ENCODE measurements at places on chromosomes 5 and 9.

DNA sequence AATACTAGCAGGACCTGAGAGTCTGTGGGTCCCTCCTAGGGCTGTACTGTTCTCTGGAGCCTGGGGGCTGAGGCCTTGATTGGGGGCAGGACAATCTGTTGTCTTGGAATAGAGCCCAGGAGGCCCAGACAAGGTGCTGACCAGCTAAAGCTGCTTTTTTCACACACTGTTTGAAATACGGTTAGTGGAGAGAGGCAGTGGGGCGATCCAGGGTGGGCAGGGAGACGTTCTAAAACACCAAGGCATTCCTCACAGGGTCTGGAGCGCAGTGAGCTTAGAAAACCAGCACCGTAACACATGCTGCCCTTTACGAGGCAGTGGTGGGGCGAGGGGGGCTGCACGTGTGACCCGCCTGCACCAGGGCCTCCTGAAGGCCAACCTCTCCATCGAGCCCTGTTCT is 55.1 kb downstream of the EHMT1 start:
- no peak for DNase-seq

DNA sequence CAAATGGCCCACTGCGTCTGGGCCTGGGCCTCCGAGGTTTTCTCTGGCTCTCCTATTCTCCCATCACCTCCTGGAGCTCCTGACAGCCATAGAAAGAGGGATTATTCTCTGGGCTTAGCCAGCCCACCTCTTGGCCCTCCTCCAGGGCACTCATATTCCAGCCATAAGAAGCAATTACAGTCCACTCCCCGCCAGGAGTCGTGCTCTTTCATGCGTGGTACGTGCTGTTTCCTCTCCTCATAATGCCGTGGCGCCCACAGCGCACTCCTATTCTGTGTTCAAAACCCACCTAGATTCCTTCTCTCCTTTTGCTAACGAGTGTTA is 240.8 kb upstream of the ZNF462 start:
- DNase-seq = no peak

GRCh38 chr9:112487008-112487798 is 576 bp downstream of the KIAA1958 start:
- DNase-seq = peak; percentile 26

DNA sequence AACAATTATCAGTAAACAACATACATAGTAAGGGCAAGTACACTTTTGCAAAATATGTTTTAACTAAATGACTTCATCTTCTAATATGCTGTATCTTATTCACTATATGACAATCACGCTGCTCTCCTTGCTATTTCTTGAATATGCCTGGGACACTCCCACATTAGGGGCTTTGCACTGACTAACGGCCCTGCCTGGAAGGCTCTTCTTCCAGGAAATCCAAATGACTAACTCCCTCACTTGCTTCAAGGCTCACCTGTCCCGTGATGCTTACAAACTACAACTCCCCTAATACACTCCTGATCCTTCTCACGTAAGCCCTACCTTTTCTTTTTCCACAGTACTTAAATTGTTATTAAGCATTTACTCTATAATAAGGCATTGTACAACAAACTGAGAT is 10.6 kb downstream of the ERP44 start:
- DNase-seq = no peak

DNA sequence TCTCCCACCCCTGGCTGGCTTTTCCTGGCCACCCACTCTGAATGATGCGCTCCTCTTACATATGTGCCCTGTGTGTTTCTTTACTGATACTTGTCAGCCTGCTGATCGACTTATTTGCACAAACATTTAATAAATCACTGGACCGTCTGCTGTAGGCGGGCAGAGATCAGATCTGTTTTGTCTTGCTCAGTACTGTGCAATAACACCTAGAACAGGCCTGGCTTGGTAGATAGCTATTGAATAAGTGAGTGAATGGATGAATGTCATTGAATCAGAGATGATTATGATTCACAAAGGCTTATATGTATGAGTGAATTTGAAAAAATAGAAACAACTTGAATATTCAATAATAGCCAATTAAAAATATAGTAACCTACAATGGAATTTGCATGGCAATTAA is 165.1 kb downstream of the RGS3 start:
- no peak for DNase-seq

DNA sequence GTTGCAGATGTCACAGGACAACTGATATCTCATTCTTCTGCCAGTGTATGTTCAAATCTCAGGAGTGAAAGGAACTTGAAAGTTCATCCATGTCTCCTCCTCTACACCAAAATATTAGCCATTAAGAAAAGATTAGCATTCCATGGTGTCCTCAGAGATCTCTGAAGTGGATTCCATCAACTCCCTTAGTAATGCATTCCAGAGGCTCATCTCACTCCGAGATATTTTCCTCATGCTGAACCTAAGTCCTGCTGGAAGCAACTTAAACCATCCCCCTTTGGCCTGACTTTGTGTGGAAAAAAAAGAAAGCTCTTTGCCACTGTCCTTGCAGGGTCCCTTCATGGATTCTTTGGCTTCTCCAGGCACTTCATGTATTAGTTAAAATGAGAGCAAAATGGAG is 155.7 kb upstream of the ZNF462 start:
- DNase-seq = no peak

GRCh38 chr5:163260961-163261360 is 176.4 kb upstream of the CCNG1 start:
- DNase-seq = no peak

DNA sequence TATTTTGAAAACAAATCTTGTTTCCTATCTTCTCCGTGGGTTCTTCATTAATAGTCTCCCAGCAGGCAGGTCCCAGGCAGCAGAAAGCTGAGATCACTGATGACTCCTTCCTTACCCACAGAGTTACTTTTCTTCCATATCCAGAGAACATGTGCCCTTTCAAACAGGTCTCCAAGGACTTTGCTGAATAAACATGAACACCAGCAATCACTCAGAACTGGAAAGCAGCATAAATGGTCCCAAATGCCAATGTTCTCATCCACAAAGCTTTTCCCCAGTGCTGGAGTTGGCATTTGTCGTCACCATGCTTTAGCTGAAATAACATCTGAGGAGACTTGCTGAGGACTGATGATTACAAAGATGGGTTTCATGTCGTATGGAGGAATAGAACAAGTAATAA is 134.0 kb downstream of the YIPF5 start:
- DNase-seq = no peak

GRCh38 chr9:98391406-98391805 is 136.0 kb upstream of the TBC1D2 start:
- DNase-seq = no peak

DNA sequence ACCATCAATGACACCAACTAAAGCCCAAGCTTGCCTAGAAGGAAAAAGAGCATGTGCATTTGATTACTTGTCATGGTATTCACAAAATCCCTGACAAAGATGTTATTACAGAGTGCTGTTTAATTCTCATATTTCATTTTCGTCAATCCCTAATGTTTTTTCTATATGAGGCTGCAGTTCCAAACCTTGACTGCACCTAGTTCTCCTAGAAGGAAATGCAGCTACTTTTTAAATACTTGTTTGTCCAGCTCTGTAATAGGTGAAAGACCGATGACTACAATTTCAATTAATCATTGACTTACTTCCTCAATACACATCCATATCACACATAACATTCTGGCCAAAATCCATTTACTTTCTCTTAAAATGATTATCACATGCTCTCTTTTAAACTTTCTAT is 28.1 kb downstream of the CEMIP2 start:
- DNase-seq = no peak

- DNase-seq = no peak
These were observed 15.0 kb downstream of the CYFIP2 start for GRCh38 chr5:157280927-157281326.

DNA sequence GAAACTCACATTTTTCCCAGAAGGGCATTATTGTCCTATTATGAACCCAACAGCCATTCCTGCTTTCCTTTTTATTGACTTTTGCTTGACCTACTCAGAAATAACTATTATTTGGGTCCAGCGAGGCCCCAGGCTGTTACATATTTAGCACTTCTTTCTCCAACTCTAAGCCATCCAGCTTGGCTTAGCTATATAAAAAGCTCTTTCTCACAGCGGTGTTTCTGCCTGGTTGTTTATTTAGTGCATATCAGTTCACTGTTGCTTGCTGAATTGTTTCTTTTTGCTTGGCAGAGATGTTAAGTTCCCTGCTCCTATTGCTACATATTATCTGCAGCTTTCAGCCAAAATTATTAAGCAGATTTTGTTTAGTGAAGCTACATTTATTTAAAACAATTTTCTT is 1156.8 kb upstream of the SEMA6A start:
- DNase-seq = no peak

GRCh38 chr5:123456242-123456641 is 33.0 kb upstream of the CEP120 start:
- DNase-seq = no peak

- no peak for DNase-seq
These were observed at the start of gene CDHR2 for GRCh38 chr5:176548967-176549444. Gene CDHR2 (plus strand): TSS chr5:176549342. CDS start chr5:176565353, 16,011 bp downstream.

DNA sequence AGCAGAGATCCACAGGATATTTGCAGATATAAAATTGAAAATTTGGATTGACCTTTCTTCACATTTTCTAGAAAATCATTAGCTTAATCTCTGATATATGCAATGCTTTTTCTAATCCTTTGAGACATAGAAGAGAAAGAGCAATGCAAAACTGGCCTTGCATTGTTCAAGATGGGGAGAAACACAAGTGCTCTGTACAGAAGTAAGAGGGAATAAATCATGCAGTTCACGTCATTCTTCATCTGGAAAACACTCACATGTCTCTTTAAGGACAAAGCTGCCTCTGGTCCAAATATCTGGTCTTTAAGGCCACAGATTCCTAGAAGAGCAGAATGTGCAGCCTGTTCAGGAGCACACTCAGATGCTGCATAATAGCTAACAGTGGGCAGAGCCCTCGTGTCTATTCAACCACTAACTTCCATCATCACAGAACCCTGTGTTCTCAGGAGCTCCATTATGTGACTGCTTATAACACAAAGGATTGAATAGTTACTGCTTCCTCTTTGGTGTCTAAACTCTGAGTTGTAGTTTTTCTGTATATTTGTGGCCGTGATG is 277.5 kb downstream of the PLK2 start:
- DNase-seq = no peak

- no peak for DNase-seq
These were observed 89.1 kb downstream of the CRB2 start for GRCh38 chr9:123445116-123445515.

- no peak for DNase-seq
These were observed 10.7 kb upstream of the CLK4 start for GRCh38 chr5:178637356-178638074.

DNA sequence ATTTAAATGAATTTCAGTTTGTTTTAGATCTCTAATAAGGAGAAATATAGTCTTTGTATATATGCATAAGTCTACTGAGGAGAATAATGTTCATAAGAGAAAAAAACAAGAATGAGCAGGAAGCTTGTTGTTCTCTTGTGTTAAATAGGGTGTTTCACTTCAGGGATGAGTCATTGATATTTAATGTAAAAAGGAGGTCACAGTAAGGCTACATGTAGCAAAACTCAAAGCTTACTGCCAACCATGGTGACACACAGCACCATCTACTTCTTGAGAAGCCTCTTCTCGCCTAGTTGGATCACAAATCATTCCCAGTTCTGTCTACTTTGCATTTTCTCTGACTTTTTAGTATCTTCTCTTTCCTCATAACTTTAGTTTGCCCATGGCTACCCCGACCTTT is 1466.0 kb upstream of the C9orf72 start:
- no peak for DNase-seq

- no peak for DNase-seq
These were observed 343.7 kb downstream of the SPOCK1 start for GRCh38 chr5:137155261-137156000.

DNA sequence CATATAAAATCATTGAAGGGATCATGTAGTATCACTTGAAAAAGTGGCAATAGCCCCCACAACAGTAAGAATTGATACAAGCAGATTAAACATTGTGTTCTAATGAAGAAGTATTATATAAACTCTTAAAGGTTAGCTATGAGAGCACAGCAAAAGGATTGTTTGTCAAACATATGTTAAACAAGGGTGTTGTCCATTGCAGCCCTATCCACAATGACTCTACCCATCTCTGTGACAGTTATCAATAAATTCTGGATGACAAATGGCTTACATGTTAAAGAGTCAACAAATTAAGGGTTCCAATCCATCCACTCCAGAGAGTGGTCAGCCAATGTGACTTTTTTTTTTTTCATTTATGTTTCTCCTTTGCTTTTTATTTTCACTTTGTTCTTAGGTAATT is 238.7 kb downstream of the SEMA5A start:
- DNase-seq = no peak

DNA sequence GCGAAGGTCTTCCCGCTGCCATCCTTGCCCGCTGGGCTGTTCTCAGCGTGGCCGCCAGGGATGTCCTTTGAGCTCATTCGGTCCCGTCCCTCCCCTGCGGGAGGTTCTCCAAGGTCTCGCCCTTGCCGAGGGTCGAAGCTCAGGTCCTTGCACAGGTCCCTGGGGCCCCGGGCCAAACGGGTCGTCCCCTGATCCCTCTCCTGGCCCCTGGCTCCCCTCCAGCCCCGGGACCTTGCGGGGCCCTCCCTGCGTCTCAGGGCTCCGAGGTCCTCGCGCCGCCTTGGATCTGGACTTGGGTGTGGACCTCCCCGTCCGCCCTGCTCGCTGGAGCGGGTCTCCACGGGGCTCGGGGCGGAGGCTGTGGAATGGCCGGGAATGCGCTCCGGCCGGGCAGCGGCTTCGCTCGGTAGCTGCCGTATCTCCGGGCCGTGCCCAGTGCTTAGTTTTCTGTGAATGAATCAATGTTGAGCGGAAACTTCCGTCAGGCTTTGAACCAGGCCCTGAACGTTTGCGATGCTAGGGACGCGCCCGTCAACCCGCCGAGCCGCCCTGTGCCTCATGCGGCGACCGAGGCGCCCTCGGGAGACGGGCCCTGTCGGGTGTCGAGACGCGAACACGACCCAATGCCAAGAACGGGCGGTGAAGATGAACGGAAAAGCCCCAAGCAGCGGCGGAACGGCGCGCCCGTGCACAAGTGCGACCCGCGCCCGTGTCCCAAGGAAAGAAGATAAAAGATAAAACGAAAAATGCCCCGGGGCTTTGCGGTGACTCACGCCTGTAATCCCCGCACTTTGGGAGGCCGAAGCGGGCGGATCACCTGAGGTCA is 780 bp downstream of the RNU6ATAC start:
- DNase-seq = peak; percentile 55

DNA sequence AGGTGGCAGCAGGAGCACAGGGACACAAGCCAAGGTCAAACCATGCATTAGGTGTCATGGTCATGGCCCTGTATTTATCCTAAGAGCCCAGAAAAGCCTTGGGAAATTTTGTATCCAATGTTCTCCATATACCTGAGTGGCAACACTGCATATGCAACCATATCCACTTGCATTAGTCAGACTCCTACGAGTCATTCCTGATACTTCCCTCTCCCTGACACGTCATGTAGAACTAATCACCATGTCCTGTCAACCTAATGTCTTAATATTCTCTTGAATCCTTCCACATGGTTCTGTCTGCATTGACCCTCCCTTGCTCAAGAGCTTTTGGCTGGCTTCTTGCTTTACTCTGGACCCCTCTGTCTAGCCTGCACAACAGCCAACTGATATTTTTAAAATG is 9.4 kb downstream of the SCGB3A2 start:
- DNase-seq = no peak
